ENCODE measurements at places on chromosomes 16 and 17. TPM values are rescaled to one million over a fixed set of nuclear protein-coding genes. Genes with fewer than 3 reads are reported as not detected.

PITPNM3 gene
- 0.15 TPM for total RNA-seq

NPB gene
- total RNA-seq = 0.21 TPM

TMC8 gene
- 1.2 TPM for total RNA-seq

NOXO1 gene
- total RNA-seq = not detected

ZFPM1 gene
- 5.3 TPM for total RNA-seq

OR4D1 gene
- total RNA-seq = not detected

PDE6G gene
- not detected for total RNA-seq

DNA sequence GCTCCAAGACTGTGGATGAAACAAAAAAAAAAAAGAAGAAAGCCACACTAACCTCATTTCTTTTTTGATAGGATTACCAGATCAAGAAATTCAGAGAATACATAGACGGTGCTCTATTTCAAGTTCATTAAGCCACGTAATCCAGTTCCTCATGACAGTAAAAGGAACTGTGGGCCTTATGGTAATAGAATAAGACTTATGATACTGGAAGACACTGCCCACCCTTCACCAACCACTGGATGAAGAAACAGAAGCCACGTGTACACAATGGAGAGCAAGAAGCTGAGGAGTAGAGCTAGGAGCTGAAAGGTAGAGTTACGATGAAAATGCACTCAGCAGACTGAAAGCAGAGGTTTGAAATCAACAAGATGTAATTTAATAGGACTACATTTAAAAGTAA, 11.2 kb downstream of the NCBP3 start:
- H3K36me3 ChIP-seq = peaks cover 11% of the 10 kb centered on the region
- DNase-seq = no peak
- H3K4me1 ChIP-seq = peaks cover 24% of the 10 kb centered on the region
- H3K4me3 ChIP-seq = no peak overlapping the region
- H3K27ac ChIP-seq = peak overlapping the region; percentile 79

DNA sequence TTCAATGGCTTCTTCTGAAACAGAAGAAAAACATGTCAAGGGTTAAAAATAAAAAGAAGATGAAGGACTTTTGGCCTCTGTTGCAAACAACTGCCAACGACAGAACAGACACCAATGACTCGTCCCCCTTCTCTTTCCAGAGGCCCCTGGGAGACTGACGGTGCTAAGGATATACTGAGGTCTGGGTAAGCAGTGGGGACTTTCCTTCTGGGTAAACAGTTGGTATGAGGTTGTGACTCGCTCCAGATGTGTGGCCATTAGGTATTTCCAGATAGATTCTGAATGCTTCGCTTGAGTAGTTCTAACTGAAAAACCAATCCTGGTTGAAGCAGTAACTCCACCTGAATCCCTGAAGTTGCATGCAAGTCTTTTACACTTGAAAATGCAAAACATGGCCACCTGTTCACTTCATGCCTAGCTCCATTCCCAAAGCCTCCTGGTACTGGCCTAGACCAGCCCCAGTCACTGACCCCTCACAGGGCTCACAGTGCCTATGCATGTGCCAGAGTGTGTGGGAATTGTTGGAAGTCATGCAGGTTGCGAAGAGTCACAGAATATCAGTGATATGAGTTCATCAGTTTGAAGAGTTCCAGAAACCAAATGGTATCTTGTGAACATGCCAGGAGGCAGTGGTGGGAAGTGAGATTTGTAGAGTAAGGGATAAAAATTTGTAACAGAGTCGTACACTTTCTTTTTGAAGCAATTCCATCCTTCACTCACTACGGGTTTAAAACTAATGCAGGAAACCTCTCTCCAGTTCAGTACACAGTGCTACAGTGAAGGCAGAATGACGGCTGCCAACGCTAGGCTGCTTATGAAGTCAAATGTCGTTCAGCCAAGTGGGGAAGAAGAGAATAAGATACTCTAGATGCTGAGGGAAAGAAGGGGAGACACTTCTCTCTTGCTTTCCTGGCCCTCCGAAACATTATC, 217.8 kb downstream of the ZFHX3 start:
- peaks cover 11% of the 10 kb centered on the region for H3K4me1 ChIP-seq
- DNase-seq = no peak
- H3K36me3 ChIP-seq = peaks cover 10% of the 10 kb centered on the region

DNA sequence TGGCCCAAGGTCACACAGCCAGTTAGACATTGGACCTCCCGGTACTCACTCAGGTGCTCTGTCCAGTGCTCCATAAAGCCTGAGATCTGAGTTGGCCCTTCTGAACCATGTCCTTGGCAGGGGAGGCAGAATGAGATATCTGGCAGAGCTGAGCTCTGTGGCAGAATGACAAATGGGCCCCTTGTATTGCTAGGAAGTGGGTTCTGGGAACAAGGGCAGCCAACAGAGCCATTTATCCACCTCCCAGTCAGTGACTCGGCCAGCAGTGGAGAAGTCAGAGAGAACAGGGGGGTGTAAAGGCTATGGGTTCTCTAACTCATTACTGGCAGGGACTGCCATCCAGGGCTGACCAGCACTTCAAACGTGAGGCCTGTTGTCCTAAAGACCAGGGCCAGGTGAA, 117.1 kb upstream of the NLRP1 start:
- H3K4me3 ChIP-seq = no peak overlapping the region
- H3K27ac ChIP-seq = no peak overlapping the region
- peaks cover 41% of the 10 kb centered on the region for H3K27me3 ChIP-seq
- H3K36me3 ChIP-seq = no peaks in the 10 kb centered on the region

- no peaks in the 10 kb centered on the region for H3K36me3 ChIP-seq
- no peak overlapping the region for H3K27ac ChIP-seq
- H3K4me3 ChIP-seq = no peak overlapping the region
- peak; percentile 45 for DNase-seq
Measured at GRCh38 chr16:57720142-57720575, 15.4 kb upstream of the KATNB1 start.

DNA sequence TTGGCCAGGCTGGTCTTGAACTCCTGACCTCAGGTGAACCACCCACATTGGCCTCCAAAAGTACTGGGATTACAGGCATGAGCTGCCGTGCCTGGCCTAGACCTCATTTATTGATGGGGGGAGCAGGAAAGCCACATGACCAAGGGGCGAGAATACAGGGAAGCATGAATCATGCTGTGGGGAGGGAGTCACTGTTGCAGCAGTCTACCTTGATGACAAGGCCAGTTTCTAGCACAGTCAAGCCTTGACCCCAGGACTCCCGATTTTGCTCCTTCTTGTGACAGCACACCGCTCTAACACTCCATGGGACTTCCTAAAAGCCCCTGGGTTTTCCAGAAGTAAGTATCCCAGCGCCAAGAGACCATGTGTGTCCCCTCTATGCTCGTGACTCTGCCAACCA, 42.9 kb upstream of the IRF8 start:
- no peak for DNase-seq
- peaks cover 25% of the 10 kb centered on the region for H3K27me3 ChIP-seq
- H3K27ac ChIP-seq = no peak overlapping the region

DNA sequence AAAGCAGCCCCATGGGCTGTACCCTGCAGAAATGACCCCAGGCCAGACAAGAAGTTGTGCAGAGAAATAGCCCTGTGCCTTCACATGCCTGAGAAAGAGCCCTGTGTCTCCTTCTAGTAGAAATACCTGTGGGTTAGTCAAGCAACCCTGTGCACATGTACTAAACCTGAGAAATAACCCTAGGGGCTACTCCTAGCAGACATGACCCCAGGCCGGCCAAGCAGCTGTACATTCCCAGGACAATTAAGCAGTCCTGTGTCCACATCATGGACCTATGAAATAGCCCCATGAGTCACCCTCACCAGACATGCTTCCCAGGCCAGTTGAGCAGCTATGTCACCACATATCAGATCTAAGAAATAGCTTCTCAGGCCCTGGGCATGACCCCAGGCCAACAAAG, 519.7 kb upstream of the CA10 start:
- H3K4me1 ChIP-seq = no peaks in the 10 kb centered on the region
- DNase-seq = no peak
- H3K27me3 ChIP-seq = no peaks in the 10 kb centered on the region
- no peaks in the 10 kb centered on the region for H3K36me3 ChIP-seq

GRCh38 chr16:24935336-24935735, 79.8 kb downstream of the ARHGAP17 start:
- H3K27ac ChIP-seq = no peak overlapping the region
- H3K4me3 ChIP-seq = no peak overlapping the region
- H3K4me1 ChIP-seq = no peaks in the 10 kb centered on the region
- no peak for DNase-seq

DNA sequence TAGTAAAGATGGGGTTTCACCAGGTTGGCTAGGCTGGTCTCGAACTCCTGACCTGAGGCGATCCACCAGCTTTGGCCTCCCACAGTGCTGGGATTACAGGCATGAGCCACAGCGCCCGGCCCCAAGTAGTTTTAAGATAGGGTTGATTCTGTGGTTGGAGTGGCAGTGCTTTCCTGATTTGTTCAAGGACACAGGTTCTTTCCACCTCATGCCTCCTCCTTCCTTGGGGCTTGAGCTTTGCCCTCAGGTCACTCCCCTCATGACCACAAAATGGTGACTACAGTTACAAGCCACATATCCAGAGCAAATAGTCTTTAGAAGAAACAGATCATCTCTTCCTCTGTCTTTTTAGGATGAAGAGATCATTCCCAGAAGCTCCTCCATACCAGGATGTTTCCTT, 25.3 kb upstream of the SMURF2 start:
- DNase-seq = no peak
- H3K36me3 ChIP-seq = no peaks in the 10 kb centered on the region
- no peaks in the 10 kb centered on the region for H3K4me1 ChIP-seq
- H3K27ac ChIP-seq = no peak overlapping the region
- H3K4me3 ChIP-seq = no peak overlapping the region

- H3K27me3 ChIP-seq = no peaks in the 10 kb centered on the region
- no peaks in the 10 kb centered on the region for H3K4me1 ChIP-seq
- H3K4me3 ChIP-seq = no peak overlapping the region
Measured at GRCh38 chr16:22053921-22054341, 38.4 kb upstream of the VWA3A start.

GRCh38 chr16:85555719-85556455, 57.2 kb upstream of the GSE1 start:
- H3K27ac ChIP-seq = peak overlapping the region; percentile 95
- no peaks in the 10 kb centered on the region for H3K36me3 ChIP-seq
- H3K4me1 ChIP-seq = peaks cover 31% of the 10 kb centered on the region
- peak overlapping the region; percentile 75 for H3K4me3 ChIP-seq
- no peaks in the 10 kb centered on the region for H3K27me3 ChIP-seq

- H3K4me1 ChIP-seq = no peaks in the 10 kb centered on the region
- H3K36me3 ChIP-seq = no peaks in the 10 kb centered on the region
- no peak overlapping the region for H3K27ac ChIP-seq
- no peak for DNase-seq
Measured at GRCh38 chr16:51522902-51523301, 371.8 kb upstream of the SALL1 start.

GRCh38 chr16:58501242-58502131, 1.5 kb downstream of the NDRG4 start:
- H3K27ac ChIP-seq = no peak overlapping the region
- peaks cover 37% of the 10 kb centered on the region for H3K36me3 ChIP-seq
- peaks cover 7% of the 10 kb centered on the region for H3K4me1 ChIP-seq
- DNase-seq = no peak
- H3K4me3 ChIP-seq = no peak overlapping the region

- DNase-seq = no peak
- no peak overlapping the region for H3K4me3 ChIP-seq
- no peaks in the 10 kb centered on the region for H3K36me3 ChIP-seq
- peaks cover 9% of the 10 kb centered on the region for H3K27me3 ChIP-seq
- H3K4me1 ChIP-seq = no peaks in the 10 kb centered on the region
- no peak overlapping the region for H3K27ac ChIP-seq
Measured at GRCh38 chr17:61627125-61627524, 36.1 kb upstream of the NACA2 start.

- H3K27me3 ChIP-seq = no peaks in the 10 kb centered on the region
- no peak overlapping the region for H3K4me3 ChIP-seq
- DNase-seq = no peak
- no peak overlapping the region for H3K27ac ChIP-seq
Measured at GRCh38 chr17:82914375-82914774, 74.6 kb upstream of the ZNF750 start.

DNA sequence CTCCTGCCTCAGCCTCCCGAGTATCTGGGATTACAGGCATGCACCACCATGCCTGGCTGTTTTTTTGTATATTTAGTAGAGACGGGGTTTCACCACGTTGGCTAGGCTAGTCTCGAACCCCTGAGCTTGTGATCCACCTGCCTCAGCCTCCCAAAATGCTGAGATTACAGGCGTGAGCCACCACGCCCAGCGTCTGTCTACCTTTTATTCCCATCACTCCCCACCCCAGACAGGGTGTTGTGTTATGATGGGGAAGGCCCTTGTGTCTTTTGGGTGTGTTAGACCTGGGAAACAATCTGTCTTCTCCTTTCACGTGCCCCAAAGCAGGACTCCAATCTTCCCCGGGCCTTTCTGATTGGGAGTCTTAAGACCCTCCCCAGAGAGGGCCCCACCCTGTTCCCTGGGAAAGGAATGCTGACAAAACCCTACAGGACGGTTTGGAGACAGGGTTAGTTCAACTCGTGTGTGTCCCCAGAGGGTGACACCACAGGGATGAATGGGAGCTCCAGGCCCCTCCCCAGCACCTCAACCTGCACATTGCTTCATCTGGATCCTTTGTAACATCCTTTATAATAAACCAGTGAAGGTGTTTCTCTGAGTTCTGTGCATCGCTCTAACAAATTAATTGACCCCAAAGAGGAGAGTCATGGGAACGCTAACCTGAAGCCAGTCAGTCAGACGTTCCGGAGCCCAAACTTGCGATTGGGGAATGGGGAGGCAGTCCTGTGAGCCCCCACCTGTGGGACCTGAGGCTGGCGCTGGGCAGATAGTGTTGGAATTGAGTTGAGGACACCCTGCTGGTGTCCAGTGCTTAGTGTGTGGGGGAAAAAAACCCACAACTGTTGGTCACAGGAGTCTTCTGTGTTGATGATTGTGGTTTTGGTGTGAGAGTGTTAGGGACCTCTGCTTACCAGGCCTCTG, 3.2 kb upstream of the ELOB start:
- no peak overlapping the region for H3K27ac ChIP-seq
- no peaks in the 10 kb centered on the region for H3K36me3 ChIP-seq
- H3K4me3 ChIP-seq = no peak overlapping the region
- peaks cover 12% of the 10 kb centered on the region for H3K27me3 ChIP-seq

- peak overlapping the region; percentile 52 for H3K27ac ChIP-seq
- no peaks in the 10 kb centered on the region for H3K36me3 ChIP-seq
- no peak overlapping the region for H3K4me3 ChIP-seq
- no peak for DNase-seq
- peaks cover 30% of the 10 kb centered on the region for H3K4me1 ChIP-seq
Measured at GRCh38 chr17:82835766-82836512, 3.9 kb downstream of the ZNF750 start.
